ENCODE measurements at places on chromosomes 12 and 14.

DNA sequence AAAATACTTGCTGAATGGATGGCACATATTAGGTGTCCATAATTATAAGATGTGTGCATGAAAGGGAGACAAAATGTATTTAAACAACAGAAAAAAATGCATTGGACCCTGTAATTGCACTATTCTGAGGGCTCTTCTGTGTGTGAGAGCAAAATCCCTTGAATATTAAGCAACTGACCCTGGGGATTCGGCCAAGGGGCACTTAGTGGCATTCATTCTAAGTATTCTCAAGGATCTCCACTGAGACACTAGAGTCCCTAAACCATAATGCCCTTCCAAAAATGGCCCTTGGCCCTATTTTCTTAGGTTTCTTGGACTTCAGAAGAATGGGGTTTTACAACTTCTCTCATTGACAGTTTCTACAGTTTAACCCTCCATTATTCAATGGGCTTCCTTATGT, 388.6 kb downstream of the GLT1D1 start:
- DNase-seq: no peak

- no peak for DNase-seq
These were observed 884 bp upstream of the AMN1 start for GRCh38 chr12:31729705-31730104.

DNA sequence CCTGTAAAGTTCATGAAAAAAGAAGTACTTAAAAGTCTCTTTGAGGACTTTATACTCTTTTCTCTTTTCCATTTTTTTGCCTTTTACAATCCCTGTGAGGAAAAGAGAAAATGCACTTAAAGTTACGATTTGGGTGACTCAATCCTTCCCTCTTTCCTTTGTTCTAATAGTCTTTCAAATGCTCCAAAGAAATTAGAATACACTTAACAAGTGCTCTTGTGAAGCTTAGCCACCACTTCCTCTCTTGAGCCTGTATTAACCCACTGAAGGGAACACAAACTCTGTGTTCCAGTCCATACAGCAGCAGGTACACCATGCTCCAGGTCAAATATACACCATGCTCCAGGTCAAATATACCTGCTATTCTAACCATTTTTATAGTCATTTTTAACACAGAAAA, 581.1 kb upstream of the MGAT4C start:
- no peak for DNase-seq

DNA sequence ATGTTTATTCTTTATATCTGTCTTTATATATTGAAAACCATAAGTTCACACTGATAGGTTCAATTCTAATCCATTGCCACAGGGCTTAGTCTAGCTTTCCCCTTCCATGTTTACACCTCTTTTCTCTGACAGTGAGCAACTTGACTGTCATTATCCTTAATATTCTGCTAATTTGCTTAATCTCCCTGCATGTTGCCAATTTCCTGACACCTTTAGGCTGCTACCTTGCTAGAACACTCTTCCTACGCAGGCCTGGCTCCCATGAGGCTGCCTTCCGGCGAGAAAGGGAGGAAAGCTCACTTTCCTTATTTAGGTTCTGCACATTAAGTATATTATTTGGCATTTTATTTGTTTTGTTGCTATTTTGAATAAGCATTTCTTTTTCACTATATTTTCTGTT, 12.8 kb upstream of the FRS2 start:
- DNase-seq: no peak

DNA sequence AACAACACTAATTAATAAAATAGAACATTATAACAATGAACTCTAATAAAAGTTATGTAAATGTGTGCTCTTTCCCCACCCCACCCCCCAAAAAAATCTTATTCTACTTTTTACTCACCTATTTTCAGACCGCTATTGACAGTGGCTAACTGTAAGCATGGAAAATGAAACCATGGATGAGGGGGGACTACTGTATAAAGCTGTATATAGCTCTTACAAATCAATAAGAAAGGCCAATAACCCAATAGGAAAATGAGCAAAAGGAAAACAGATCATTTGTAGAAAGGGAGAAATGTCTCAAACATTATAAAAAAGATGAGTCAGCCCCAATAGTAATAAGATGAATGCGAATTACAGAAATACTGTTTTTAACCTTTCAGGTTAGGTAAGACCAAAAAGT, 27.4 kb downstream of the YEATS4 start:
- DNase-seq: no peak

GRCh38 chr12:38813923-38814322, 91.5 kb downstream of the CPNE8 start:
- no peak for DNase-seq

DNA sequence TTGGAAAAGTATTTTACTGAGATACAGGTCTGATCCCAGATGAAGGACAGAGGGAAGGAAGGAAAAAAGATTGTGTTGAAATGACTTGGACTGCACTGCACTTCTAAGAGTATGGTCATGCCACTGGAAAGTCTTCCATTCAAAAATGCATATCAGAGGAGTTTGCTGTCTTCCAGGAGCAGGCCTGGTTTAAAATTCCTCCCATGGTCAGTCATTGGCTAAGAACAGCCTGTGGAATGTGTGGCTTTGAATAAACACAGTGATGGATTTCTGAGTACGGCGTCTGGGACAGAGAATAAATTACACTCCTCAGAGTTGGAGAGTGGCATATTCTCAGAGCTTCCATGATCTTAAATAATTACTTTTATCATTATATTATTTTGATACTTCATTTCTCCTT, 245.8 kb upstream of the PDZRN4 start:
- DNase-seq: no peak

- DNase-seq: no peak
These were observed 12.1 kb downstream of the TCL1A start for GRCh38 chr14:95701846-95702221.

DNA sequence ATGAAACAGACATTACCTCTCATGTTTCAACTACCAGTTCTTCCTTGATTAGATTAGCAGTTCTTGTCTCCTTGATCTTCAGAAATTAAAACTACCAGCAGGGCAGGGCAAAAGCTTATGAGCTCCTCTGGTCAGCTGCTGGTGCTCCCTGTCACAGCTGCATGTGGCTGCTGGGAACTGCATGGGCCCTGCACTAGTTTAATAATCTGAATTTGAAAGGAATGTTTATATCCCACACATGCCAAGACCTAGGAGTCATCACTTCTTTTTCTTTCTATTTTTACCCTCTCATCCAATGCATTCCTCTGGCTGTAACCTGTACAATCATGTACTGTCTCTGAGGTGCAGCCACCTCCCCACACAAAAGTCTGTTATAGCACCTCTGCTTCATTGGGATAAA, 73.9 kb downstream of the ARMH4 start:
- no peak for DNase-seq

DNA sequence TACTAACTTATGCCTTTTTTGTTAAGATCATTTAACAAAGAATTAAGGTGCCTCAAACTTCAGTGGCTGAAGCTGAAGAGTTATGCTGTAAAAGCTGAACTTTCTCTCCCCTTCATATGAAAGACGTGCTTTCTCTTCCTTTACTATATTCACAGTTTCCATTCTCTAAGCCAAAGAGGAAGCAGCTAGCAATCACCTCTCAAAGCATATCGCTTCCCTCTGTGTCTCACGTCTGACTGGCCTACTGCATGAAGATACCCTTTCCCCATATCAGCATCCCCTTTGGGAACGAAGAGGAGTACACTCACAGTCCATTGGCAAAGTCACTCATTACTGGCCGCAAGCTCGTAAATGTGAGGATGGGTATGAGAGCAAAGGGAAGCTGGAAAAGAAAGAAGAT, 34.9 kb downstream of the SLC11A2 start:
- no peak for DNase-seq

DNA sequence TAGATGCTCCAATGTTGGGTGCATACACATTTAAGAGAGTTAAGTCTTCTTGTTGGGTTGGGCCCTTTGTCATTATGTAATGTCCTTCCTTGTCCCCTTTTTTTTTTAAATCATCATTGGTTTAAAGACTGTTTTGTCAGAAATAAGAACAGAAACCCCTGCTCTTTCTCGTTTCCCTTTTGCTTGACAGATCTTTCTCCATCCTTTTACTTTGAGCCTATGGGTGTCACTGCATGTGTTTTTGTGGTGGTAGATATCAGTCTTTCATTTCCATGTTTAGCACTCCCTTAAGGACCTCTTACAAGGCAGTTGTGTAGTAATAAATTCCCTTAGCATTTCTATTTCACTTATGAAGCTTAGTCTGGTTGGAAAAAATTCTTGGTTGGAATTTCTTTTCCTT, 47.4 kb downstream of the RTN1 start:
- no peak for DNase-seq

- no peak for DNase-seq
These were observed at the start of gene STAB2 for GRCh38 chr12:103586791-103587370. Gene STAB2, plus strand, starts transcription at chr12:103587273. Its CDS starts 204 bp downstream, at chr12:103587477.

DNA sequence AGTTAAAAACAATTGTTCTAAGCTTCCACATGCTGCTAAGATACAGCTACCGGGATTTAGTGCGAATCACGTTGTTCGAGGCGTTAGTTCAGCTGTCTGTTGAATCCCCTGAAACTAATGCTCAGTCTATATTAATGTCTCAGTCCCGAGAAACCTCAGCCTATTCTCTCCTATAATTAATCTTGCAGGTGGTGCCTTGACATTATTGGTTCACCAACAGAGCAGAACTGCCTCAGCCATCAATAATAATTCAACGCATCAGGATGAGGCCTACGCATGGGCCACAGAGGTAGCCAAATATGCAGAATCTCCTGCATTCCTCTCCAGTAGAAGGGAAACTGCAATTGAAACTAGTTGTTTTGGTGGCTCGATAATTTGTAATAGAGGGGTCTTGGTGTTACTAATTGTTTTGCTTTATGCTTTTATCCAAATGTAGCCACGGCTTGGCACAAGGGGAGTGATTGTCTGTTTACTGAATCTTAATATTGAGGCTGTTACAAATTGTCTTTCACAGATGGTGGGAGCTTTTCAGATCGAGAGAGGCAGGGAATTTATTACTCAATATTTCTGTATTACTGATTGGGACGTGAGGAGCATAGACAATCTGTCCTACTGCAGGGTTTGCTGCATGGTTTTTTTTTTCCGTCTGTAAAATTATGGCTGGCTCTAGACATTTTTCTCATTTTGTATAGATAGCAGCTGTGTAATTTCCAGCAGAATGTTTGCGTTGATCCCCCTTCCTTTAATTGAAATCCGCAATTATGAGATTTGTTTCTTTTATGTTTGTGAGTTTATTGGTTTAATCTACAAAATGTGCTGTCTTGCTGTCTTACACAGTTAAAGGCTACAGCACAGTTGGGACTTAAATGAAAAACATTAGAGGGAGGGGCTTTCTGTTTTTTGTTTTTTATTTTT, 1036.5 kb upstream of the NOVA1 start:
- DNase-seq: no peak

GRCh38 chr12:89552376-89552775, 26.5 kb upstream of the POC1B start:
- DNase-seq: no peak

DNA sequence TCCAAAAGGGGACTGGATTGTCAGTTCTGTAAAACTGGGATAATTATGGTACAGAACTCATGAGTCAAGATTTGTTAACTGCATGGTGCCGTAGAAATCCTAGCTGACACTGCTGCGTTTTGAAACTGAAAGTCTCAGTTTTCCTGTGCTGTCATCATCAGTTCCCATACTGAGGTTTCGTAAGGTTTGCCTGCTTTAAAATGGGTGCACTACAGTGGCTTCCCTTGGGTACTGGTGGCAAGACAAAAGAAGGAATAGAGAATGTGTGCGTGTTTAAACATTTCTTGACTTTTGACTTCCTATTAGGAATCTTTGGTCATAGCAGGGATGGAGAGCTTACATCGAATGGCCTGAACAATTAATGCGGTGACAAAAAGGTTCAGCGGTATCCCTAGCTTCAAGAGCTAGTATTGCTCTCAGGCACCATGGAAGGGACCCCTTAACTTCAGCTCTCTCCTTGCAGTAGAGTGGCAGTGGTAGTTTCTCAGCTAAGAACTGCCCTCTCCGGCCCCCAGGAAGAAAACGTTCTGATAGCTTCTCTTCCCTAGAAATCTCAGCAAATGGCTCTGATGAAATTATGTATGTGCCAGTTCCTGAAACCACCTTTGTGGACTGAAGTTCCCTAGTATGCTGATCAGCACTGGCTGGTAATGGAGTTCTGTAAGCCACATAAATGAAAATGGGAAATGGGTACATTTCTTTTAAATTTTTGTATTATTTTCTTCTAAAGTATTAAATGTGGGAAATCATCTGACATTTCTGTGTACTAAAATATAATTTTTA, 28.9 kb downstream of the ANO6 start:
- DNase-seq: no peak

- no peak for DNase-seq
These were observed 10.8 kb downstream of the ISCA2 start for GRCh38 chr14:74504412-74504811.

- no peak for DNase-seq
These were observed 482.2 kb downstream of the SLC16A7 start for GRCh38 chr12:60078026-60078425.

- no peak for DNase-seq
These were observed 130.2 kb downstream of the TSHR start for GRCh38 chr14:81085596-81085995.

DNA sequence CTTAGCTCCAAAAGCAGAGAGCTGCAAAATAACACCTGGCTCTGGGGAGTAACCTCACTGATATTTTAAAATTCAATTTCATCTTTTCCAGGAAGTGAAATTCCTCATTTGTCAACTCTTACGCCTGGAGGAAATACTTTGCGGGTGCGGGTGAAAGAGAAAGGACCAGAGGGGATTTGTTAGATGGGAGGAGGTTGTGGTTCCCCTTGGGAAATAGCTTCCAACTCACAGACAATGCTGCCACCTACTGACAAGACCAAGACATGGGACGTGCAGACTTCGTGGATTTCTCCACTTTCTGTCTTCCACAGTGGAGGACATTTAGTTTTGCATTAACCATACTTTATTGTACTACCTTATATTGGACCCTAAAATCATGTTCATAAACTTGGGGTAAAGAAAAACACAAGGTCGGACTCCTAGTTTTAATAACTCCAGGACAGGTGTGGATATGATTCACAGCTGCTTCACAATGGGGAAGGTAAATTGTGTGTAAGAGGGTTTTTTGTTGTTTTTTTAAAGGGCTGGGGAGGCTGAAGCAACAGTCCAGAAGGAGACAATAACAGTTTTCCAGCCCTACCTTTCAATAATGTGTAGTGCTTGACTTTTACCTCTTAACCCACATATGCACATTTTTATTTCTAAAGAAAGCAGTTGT, 10.8 kb downstream of the FBXL14 start:
- DNase-seq: no peak

- DNase-seq: no peak
These were observed 3.2 kb downstream of the PTGES3 start for GRCh38 chr12:56684745-56685359.

- DNase-seq: no peak
These were observed 56.8 kb upstream of the LRRK2 start for GRCh38 chr12:40168001-40168400.

- no peak for DNase-seq
These were observed at the start of gene GPX2 for GRCh38 chr14:64942531-64943111. Gene GPX2, minus strand, starts transcription at chr14:64942745. Its CDS starts 19 bp downstream, at chr14:64942726.

All from cortex of kidney (tissue), 1 donor.